ENCODE measurements at places on chromosomes 13 and 19.

DNA sequence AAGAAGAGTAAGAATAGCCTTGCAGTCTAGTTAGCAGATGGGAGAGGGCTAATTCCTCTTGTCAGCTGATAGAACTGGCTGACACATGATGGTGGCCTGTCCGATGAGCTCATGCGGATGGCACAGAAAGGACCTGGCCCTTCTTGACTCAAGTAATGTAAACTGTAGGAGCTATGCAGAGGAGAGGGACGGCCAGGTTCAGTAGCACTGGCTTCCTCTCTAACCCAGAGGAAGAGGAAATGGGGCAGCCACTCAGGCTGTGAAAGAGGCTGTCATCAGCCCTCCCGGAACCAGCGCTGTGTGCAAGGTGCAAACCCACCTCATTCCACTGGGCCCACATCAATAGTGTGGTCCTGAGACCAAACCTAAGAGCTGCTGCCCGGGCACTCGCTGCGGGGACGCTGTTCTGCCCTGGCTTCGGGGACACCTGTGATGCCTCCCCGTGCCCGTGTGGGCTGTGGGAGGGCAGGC lies 30.8 kb upstream of the USE1 start:
- DNase-seq, result peak; percentile 71

GRCh38 chr13:110134801-110135200 lies 172.2 kb downstream of the COL4A1 start:
- no peak for DNase-seq

DNA sequence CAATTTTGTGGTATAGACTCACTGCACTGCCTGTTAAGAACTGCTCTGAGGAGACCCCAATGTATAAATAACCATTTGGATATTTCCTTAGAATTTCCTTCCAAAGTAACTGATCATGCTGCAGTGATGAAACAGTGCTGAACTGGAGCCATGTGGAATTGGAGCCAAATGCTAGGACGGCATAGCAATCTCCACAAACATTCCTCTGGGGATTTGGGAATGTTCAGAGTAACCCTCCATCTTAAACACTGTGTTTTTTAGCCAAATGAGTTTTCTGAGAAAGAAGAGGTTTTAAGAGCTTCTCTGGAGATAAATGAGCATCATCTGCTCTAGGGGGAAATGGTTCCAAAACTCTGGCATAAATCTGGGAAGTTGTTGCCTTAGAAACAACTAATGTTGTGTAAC lies 98.2 kb downstream of the OLFM4 start:
- no peak for DNase-seq

DNA sequence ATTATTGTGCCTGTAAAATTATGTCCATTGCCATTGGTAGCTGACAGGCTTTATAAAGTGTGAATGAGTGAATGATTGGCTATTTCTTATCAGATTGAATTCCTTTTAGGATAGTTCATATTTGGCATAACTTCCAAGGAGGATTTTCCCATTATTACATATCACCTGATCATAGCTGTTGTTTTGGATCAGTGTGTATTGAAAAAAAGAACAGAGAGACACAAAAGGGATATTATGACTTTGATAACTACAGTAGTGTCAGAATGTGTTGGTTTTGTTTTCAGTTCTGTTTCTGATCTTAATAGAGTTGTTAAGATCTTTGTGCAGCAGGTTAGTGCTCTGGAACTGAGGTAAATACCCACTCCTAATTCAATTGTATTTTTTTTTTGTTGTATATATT lies 103.8 kb downstream of the LRCH1 start:
- no peak for DNase-seq

GRCh38 chr19:13483215-13483614 lies 23.1 kb downstream of the CACNA1A start:
- no peak for DNase-seq

DNA sequence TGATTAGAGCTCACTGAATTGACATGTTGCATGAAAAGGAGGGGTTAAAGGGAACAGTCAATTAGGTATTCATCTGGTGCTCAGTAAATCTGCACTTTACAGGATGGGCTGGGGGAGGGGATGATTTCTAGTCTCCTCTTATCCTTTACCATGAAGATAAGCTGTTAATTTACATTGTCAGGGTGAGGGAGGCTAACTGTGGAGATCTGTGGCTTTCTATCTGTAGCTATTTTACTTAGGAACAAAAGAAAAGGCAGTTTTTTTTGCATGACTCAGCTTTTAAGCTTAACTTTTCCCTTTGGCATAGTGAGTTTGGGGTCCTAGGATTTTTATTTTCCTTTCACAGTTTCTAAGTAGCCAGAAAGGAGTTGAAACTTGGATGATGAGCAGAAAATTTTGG lies 253.3 kb downstream of the LMO7 start:
- no peak for DNase-seq
